Stimulated activated CD4-positive, alpha-beta T cell treated with anti-CD3 and anti-CD28 coated beads, Interleukin-1b, Interleukin-23, amount 100 ng/mL, for 4 hours (primary cell): ENCODE measurements at places on chromosomes 1 and 21.

DNA sequence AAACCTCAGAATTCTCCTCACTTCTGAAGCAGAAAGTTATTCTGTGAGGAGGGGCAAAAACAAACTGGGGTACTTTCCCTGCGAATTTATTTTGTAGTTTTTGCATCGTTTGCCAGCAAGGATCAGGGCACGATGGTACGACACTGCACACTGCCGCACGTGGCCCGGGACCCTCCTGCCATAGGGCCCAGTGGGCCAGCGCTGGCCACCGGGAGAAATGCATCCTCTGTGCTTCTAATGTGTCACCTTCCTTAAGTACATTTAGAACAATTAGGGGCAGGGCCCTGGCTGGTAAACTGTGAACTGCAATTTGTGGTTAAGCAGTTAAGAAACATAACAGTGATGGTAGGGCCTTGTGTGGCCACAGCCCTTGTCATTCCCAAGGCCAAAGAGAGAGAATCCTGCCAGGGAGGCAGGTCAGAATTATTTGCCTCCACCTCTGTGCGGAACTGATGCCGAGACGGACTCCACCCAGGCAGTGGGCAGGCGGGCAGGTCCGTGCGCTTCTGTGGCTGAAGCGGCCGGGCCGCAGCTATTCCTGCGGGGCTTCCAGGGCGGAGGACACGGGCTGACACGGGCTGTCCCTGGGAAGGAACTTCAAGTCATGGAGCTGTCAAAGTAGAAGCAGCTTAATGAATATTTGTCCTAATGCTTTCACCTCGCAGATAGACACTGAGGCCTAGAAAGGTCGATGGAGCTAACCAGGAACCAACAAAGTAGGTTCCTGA, 12.5 kb downstream of the GPR137B start:
- DNase-seq = no peak

GRCh38 chr1:230781594-230781993, 34.4 kb downstream of the CAPN9 start:
- no peak for DNase-seq

DNA sequence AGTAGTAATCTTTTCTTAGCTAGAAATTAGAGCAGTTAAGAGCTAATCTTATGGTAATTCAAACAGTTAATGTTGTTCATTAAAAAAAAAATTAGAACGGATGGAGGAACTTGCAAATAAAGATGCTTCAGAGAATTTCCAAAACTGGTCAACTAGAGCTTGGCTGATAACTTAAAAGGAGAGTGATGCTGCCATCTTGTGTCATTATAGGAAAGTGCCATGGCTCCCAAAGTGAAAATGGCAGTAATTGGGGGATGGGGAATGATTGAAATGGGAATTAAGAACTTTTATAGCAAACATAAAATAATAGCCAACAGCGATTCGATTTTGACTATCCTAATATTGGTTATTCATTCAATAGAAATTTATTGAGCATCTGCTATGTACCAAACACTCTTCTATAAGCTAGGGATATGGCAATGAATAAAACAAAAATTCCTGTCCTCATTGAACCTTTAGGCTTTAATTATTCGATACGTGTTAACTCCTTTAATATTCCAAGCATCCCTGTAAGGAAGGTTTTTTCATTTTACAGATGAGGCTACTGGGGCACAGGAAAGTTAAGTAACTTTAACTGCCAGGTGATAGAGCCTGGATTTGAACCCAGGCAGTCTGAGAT, 5.7 kb upstream of the PLPP3 start:
- no peak for DNase-seq

DNA sequence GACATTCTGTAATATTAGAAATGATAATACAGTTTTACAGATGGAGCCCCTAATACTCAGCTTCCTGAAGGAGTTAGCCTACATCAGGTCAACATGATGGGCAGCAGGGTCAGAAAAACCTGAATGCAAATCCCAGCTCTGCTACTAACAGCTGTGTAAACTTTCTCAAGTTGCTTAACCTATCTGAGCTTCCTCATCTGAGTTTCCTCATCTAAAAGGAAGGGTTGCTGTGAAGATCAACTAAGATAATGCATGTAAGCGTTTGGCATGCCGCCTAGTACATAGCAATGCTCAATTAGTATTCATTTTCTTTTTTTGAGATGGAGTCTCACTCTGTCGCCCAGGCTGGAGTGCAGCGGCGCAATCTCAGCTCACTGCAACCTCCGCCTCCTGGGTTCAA, 18.4 kb upstream of the DESI2 start:
- DNase-seq = no peak

DNA sequence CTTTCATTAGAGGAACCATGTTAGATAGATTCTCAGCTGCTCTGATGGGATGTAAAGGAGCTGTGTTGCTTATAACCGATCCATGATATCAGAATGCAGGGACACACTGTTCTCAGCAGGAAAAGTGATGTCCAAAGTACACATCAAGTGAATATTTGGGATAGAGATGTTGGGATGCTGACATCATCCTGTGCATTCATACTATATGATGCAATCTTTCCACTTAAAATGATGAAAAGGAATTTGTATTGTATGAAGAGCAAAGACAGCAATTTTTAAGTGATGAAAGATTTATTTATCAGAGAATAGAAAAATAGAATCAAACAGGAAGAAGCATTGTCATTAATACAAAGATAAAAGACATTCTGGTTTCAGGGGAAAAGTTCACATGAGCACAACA, 110.1 kb downstream of the ERG start:
- DNase-seq = no peak

DNA sequence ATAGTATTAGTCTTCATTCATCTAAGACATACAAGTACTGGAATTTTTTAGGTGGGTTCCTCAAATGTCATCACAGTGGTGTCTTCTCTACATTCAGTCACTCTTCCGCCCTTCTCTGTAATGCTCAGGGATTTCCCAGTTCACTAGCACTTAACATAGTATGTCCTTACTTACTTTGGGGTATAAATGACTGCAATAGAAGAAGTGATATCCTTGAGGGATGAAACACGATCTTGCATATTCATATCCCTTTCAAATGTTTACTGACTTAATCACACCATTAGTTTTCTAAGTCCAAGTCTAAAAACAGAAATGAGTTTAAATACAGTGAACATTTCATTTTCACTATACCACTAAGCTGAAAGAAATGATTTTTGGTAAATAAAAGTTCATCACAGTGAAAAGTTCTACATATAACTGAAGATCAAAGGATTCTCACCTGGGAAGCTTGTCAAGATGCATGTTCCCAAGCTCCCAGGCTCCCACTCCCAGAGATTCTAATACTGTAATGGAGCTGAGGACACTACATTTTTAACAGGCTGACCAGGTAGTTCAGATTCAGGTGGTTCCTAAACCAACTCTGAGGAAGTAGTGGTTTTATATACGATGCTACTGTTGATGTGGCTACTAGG, 29.7 kb downstream of the MRPL39 start:
- DNase-seq = no peak

DNA sequence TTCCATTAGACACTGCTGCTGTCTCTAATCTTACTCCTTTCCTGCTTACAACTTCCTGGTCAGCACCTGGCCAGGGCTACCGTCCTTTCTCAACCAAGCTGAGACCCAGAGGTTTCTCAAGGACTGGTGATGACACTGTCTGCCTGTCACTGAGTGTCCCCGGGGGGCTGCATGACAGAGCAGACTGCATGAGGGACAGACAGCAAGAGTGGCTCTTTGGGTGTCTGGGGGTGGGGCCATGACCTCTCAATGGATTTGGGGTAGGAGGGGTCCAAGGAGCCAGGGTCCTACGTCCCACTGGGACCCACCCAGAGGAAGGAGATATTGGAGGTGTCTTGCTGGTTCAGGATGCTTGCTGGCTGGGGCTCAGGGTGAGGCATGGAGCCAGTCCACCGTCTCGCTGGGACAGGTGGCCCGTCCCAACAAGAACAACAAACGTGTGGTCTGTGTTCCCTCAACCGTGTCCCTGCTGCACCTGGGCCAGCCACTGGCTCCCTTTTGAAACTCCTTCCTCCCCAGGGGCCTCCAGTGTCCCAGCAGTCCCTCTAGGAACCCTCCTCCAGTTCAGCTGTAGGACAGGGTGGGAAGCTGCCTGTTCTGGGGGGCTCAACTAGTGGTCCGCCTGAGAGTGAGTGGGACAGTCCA, 344.6 kb upstream of the AJAP1 start:
- no peak for DNase-seq

- DNase-seq = no peak
Observed at GRCh38 chr1:58702261-58703141, 2.6 kb upstream of the MYSM1 start.

GRCh38 chr1:18010408-18010807, 97.2 kb upstream of the IGSF21 start:
- DNase-seq = no peak

GRCh38 chr1:198399452-198399851, 141.0 kb downstream of the ATP6V1G3 start:
- no peak for DNase-seq
